ENCODE measurements at places on chromosomes 5 and 9. TPM values are rescaled to one million over a fixed set of nuclear protein-coding genes. Genes with fewer than 3 reads are reported as not detected.

The CD180 gene
- 0.37 TPM for polyA plus RNA-seq

- H3K4me3 ChIP-seq = no peak overlapping the region
- no peaks in the 10 kb centered on the region for H3K4me1 ChIP-seq
- no peak overlapping the region for H3K27ac ChIP-seq
Observed at GRCh38 chr5:107968998-107969397, 298.3 kb upstream of the EFNA5 start.

DNA sequence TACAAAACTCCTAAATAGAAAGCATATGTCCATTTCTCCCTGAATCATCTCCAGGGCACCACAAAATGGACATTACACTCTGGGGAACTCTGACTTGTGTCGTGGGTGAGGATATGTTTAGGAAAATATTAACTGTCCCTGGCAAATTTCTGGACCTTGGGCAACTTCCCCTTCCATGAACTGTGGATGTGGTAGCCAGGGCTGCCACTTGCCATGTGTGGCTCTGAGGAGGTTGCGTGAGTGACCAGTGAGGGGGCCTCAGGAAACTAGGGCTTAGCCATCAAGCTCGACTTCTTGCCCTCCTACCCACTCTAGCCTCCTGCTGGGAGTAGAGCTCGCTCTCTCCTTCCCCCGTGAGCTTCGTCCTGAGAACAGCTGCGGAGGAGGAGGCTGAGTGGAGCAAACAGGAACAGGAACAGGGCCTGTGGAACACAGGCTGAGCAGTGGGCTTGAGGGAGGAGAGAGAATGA is 13.8 kb upstream of the STC2 start:
- H3K27me3 ChIP-seq = no peaks in the 10 kb centered on the region
- H3K4me3 ChIP-seq = no peak overlapping the region
- DNase-seq = no peak
- no peaks in the 10 kb centered on the region for H3K4me1 ChIP-seq

The PPP2R2B gene
- polyA plus RNA-seq = 2.7 TPM

- peaks cover 11% of the 10 kb centered on the region for H3K36me3 ChIP-seq
- DNase-seq = peak; percentile 59
- H3K27ac ChIP-seq = peak overlapping the region; percentile 89
- peaks cover 29% of the 10 kb centered on the region for H3K4me1 ChIP-seq
- H3K27me3 ChIP-seq = no peaks in the 10 kb centered on the region
Observed at GRCh38 chr9:127846443-127847177, 7.8 kb downstream of the ENG start.

The RNF183 gene
- 0.48 TPM for polyA plus RNA-seq

The TARS1 gene
- 388 TPM for polyA plus RNA-seq

GRCh38 chr9:95447660-95448420 is 68.9 kb downstream of the PTCH1 start:
- H3K4me1 ChIP-seq = no peaks in the 10 kb centered on the region
- H3K36me3 ChIP-seq = no peaks in the 10 kb centered on the region
- no peaks in the 10 kb centered on the region for H3K27me3 ChIP-seq
- H3K27ac ChIP-seq = no peak overlapping the region

GRCh38 chr9:755454-756381 is 85.8 kb upstream of the DMRT1 start:
- no peaks in the 10 kb centered on the region for H3K27me3 ChIP-seq
- H3K4me1 ChIP-seq = peaks cover 12% of the 10 kb centered on the region
- no peaks in the 10 kb centered on the region for H3K36me3 ChIP-seq
- no peak overlapping the region for H3K4me3 ChIP-seq

DNA sequence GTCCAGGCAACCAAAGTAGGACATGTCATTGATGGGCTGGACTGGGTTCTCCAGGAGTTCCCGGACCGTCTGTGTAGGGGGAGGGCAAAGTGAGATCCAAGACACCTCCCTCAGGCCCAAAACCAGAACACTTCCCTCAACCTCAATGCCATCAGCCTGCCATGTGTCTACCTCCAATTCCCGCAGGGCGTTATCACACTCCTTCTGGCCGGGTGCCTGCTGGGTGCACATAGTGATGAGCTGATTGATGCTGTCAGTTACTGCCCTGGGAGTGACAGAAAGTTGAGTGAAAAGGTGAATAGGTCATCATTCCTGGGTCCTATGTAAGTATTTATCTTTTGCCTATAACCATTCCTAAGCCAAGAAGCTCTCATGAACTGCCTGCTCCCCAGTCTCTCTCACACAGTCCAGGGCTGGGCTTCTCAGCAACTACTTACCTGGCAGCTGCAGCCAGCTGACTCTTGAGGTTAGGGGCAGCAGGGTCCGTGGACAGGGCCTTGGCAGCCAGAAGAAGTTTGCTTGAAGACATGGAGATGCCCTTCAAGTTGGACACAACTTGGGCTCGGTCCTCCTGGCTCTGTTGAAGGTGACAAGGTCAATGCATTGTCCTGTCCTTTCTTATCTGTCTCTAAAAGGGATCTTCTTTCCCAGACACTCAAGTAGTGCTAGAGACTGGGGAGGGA is 21.0 kb downstream of the TLN1 start:
- no peaks in the 10 kb centered on the region for H3K27me3 ChIP-seq
- H3K27ac ChIP-seq = no peak overlapping the region
- H3K4me1 ChIP-seq = no peaks in the 10 kb centered on the region
- H3K4me3 ChIP-seq = no peak overlapping the region
- no peaks in the 10 kb centered on the region for H3K36me3 ChIP-seq

DNA sequence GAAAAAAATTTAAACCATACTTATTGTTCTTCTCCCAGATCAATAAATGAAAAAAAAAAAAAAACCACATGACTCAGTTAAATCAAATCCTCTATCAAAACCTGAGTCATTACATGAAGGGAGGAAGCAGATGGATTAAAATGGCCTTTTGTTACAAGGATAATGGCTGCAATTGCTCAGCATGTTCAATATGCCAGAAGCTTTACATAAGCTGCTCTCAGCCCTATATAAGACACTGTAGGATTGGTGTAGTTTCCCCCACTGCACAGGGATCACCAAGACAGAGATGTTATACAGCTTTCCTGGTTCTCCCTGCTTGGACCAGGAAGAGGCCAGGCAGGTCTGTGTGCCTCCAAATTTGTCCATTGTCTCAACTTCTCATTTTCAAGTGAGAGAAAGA is 101.6 kb upstream of the MAP1B start:
- DNase-seq = no peak
- H3K4me1 ChIP-seq = no peaks in the 10 kb centered on the region
- H3K4me3 ChIP-seq = no peak overlapping the region
- H3K27me3 ChIP-seq = no peaks in the 10 kb centered on the region
- no peak overlapping the region for H3K27ac ChIP-seq

The LTC4S gene
- 24.1 TPM for polyA plus RNA-seq

The TMEM174 gene
- not detected for polyA plus RNA-seq

DNA sequence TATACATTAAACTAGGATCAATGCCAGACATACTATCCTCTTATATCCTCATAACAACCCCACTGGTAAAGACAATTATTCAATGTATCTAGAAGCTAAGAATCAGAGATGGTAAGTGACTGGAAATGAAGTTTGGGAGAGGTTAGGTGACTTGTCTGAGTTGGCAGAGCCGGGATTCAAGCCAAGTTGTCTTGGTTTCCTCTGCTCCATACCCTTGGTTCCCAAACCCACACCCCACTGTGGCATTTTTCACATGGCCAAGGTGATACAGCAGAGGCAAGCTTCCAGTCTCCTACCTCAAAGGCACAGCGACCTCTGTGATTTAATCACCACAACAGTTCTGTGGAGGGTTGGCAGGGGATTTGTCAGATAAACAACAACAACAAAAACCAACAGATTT is 34.7 kb upstream of the ADRB2 start:
- H3K4me3 ChIP-seq = no peak overlapping the region
- H3K27ac ChIP-seq = no peak overlapping the region
- H3K27me3 ChIP-seq = no peaks in the 10 kb centered on the region
- H3K36me3 ChIP-seq = no peaks in the 10 kb centered on the region

The SSBP2 gene
- 21.3 TPM for polyA plus RNA-seq

DNA sequence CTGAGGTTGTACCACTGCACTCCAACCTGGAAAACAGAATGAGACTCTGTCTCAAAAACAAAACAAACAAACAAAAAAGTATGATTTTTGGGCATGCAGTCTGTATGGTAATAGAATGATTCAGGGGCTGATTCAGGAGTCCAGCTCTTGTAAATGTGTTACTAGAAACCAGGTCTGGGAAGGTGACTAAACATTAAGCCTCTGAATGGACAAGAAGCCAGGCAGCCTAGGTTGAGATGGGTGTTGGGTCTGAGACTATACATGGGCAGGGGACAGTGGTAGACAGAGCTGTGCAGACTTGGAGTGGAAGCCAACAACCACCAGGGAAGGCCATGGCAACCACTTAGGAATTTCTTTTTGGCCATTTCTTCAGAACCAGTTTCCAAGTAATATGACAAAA is 64.9 kb upstream of the TLE1 start:
- H3K36me3 ChIP-seq = no peaks in the 10 kb centered on the region
- H3K4me3 ChIP-seq = no peak overlapping the region
- no peak overlapping the region for H3K27ac ChIP-seq

- H3K27ac ChIP-seq = no peak overlapping the region
- H3K27me3 ChIP-seq = no peaks in the 10 kb centered on the region
- no peak for DNase-seq
- H3K4me1 ChIP-seq = peaks cover 16% of the 10 kb centered on the region
- no peak overlapping the region for H3K4me3 ChIP-seq
Observed at GRCh38 chr5:147187099-147187540, 47.7 kb upstream of the STK32A start.

The DEPDC1B gene
- polyA plus RNA-seq = 0.13 TPM

GRCh38 chr9:88037285-88037845 is 63.0 kb upstream of the CDK20 start:
- H3K27ac ChIP-seq = no peak overlapping the region
- no peak overlapping the region for H3K4me3 ChIP-seq
- H3K36me3 ChIP-seq = no peaks in the 10 kb centered on the region
- H3K4me1 ChIP-seq = no peaks in the 10 kb centered on the region
- no peaks in the 10 kb centered on the region for H3K27me3 ChIP-seq

GRCh38 chr5:948472-949274 is 56.0 kb downstream of the TRIP13 start:
- H3K36me3 ChIP-seq = no peaks in the 10 kb centered on the region
- H3K4me1 ChIP-seq = no peaks in the 10 kb centered on the region
- no peak overlapping the region for H3K4me3 ChIP-seq
- no peak for DNase-seq
- H3K27ac ChIP-seq = no peak overlapping the region
- no peaks in the 10 kb centered on the region for H3K27me3 ChIP-seq

DNA sequence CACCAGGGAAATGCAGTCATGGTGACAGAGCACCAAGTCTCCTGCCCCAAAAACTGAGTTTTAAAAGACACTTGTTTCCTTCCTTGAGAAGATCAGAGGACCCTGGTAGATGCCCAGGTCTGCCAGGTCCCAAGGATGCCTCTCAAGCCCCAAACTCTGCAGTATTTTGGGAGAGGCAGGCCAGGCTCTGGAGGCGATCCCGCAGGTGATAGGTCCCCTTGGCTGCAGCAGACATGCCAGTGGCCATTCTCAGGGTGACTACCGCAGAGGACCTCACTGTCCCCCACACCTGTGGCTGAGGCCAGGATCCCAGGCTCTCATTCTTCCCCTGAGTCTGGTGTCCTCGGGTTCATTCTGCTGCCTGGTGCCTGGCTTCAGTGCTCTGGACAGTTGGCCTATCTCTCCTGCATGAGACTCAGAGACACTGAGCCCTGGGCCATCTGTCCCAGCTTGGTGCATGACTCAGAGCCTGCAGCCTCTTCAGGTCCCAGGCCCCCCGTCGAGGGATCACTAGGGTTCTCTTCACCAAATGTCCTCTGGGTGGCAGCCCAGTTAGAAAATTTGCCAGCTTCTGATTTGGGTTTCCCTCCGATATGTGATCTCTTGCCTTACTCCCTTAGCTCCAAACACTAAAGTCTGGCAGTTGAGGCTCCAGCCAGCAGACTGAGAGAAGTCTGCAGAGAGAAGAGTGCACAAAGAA is 59.7 kb upstream of the GARNL3 start:
- H3K27ac ChIP-seq = no peak overlapping the region
- no peak overlapping the region for H3K4me3 ChIP-seq
- H3K27me3 ChIP-seq = no peaks in the 10 kb centered on the region
- peak; percentile 83 for DNase-seq
- H3K4me1 ChIP-seq = no peaks in the 10 kb centered on the region
- H3K36me3 ChIP-seq = no peaks in the 10 kb centered on the region

- H3K4me3 ChIP-seq = no peak overlapping the region
- H3K27ac ChIP-seq = no peak overlapping the region
- no peaks in the 10 kb centered on the region for H3K27me3 ChIP-seq
- peaks cover 12% of the 10 kb centered on the region for H3K4me1 ChIP-seq
- H3K36me3 ChIP-seq = no peaks in the 10 kb centered on the region
Observed at GRCh38 chr9:93205896-93206575, 22.1 kb downstream of the WNK2 start.

DNA sequence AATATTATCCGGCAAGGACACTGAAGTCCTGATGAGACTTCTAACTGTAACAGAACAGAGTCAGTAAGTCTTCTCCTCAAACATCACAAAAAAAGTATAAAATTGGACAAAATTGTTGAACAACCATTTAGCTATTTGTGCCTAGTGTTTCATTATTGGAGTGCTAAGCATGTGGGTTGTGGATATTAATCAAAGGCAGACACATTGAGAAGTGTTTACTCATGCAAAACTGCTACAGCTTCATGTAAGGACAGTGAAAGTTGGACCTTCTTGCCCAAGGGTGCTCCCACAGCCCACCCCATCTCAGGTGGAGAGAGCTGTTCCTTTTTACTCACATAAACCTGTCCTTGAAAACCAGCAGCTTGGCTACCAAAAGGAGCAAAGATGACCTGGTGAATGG is 355.1 kb upstream of the DAB2 start:
- no peak overlapping the region for H3K4me3 ChIP-seq
- H3K36me3 ChIP-seq = no peaks in the 10 kb centered on the region
- H3K27ac ChIP-seq = no peak overlapping the region
- no peaks in the 10 kb centered on the region for H3K27me3 ChIP-seq

- H3K27me3 ChIP-seq = no peaks in the 10 kb centered on the region
- no peak overlapping the region for H3K4me3 ChIP-seq
- peaks cover 33% of the 10 kb centered on the region for H3K4me1 ChIP-seq
Observed at GRCh38 chr9:32387256-32387655, 2.8 kb downstream of the ACO1 start.

DNA sequence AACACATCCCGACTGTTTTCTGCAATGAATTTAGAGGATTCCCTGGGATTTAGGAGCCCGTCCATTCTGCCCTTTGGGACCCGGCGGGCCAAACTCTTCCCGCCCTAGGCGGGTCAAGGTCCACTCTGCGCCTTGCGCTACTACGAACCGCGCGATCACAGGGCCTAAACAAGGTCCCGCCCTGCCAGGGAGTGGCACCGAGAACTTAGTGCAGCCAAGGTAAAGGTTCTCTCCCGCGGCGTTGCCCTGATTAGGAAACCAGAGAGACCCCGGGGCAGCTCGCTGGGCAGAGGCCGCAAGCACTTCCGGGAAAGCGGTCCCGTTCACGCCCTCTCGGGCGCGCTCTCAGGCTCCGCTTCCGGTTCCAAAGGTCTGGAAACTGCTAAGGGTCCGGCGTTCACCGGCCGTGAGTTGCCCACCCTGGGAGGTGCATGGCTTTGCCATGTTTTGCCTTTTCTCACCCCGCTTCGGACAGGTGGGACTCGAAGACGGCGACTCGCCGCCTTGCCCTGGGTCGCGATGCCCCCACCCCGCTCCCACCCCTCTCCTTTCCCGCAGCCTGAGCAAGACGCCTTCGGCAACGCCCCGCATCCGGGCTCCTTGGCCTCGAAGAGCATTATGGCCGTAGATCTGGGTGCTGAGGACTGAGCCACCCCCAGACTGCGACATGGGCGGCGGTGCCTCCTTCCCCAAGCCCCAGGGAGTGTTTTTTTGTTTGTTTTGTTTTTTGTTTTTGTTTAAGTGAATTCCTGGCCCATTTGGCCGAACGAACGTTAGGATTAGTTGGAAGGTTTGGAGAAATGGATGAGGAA is 23.4 kb downstream of the HNRNPK start:
- H3K36me3 ChIP-seq = no peaks in the 10 kb centered on the region
- no peaks in the 10 kb centered on the region for H3K27me3 ChIP-seq
- H3K4me3 ChIP-seq = peak overlapping the region; percentile 41
- peaks cover 19% of the 10 kb centered on the region for H3K4me1 ChIP-seq

The CAPSL gene
- not detected for polyA plus RNA-seq
